ENCODE measurements at places on chromosomes 1 and 21. TPM values are rescaled to one million over a fixed set of nuclear protein-coding genes. Genes with fewer than 3 reads are reported as not detected.

CD244 gene
- total RNA-seq: not detected

PRAMEF20 gene
- total RNA-seq: not detected

AKT3 gene
- total RNA-seq: 38.7 TPM

TDRKH gene
- 1.1 TPM for total RNA-seq

PRAMEF8 gene
- total RNA-seq: not detected
